ENCODE measurements at places on chromosomes 7 and 10. TPM values are rescaled to one million over a fixed set of nuclear protein-coding genes. Genes with fewer than 3 reads are reported as not detected.

The TMEM229A gene
- total RNA-seq = not detected

The PURB gene
- total RNA-seq = 14.5 TPM

The GJD4 gene
- total RNA-seq = not detected

The PNLIPRP3 gene
- total RNA-seq = 0.04 TPM

The RTKN2 gene
- 0.96 TPM for total RNA-seq

The ATOH7 gene
- total RNA-seq = 0.21 TPM

The CPEB3 gene
- total RNA-seq = 0.51 TPM

The TEX47 gene
- total RNA-seq = not detected

The EIF5AL1 gene
- 2.1 TPM for total RNA-seq

The CDNF gene
- total RNA-seq = 0.86 TPM

The MEIG1 gene
- 0.77 TPM for total RNA-seq

The COL17A1 gene
- total RNA-seq = 2.2 TPM

Data from A549 treated with dexamethasone at 1 μM for 4 hours (cell line).